RWPE2 (cell line): ENCODE measurements at places on chromosomes 1 and 21.

GRCh38 chr1:87155648-87156047 lies 173.0 kb upstream of the LMO4 start:
- no peak for DNase-seq

- DNase-seq = peak; percentile 95
Measured at GRCh38 chr1:12618965-12619791, 1.2 kb upstream of the DHRS3 start.

DNA sequence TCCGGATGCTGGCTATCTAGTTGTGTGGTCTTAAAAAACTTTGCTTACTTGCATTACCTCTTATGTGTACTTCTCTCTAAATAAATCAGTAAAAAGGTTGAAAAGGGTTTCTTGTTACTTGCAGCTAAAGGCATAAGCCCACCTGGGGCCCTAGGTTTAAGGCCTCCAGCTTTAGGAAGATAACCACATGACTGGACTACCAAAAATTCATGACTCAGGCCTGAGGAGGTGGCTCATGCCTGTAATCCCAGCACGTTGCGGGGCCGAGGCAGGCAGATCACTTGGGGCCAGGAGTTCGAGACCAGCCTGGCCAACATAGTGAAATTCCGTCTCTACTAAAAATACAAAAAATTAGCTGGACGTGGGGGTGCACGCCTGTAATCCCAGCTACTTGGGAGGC lies 142.9 kb downstream of the APP start:
- DNase-seq = no peak

- DNase-seq = no peak
Measured at GRCh38 chr1:167404161-167404888, 114.0 kb downstream of the CD247 start.

- peak; percentile 73 for DNase-seq
Measured at GRCh38 chr1:68232289-68233148, at the start of gene WLS. WLS (minus strand) TSS chr1:68232523; CDS start chr1:68232299, 224 bp downstream.

DNA sequence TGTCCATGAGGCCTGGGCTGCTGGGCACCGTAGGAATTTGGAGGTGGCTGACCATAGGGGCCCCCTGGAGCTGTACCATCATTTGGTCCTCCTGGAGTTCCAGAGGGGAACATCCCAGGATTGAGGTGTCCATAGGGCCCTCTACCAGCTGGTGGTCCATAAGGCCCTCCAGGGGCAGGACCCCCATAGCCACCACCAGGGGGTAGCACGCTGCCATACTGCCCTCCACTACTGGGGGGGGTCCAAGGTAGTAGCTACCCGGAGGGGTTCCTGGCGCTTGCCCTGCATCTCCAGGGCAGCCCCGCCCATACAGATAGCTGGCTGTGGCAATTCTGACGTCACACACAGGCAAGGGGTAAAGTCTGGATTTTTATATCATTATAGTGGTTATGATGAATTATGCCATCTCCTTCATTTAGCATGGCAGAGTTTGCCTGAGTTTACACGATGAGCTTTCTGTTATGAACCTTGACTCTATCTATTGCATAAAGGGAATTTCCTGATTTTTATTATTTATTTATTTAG lies 13.2 kb downstream of the MDM4 start:
- no peak for DNase-seq

- no peak for DNase-seq
Measured at GRCh38 chr1:225772323-225772768, 5.3 kb upstream of the SRP9 start.

DNA sequence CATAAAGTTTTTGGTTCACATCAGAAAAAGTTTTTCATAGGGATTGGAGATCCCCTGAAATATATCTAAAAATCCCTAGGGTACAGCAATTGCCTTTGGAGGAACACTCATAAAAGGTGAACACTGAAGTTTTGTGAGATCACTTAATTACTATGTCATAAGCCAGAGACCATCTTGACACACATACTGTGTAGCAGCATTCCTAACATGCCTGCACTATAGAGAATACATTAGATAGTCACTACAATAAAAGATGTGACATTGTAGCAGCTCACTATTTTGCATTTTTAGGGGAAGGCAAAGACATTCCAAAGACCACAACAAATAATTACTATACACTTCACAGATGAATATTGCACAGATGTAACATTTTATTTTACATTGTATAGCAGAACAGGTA lies 779.9 kb downstream of the KCNT2 start:
- DNase-seq = no peak

- DNase-seq = no peak
Measured at GRCh38 chr1:155226910-155227260, 18.4 kb downstream of the MTX1 start.

- DNase-seq = no peak
Measured at GRCh38 chr1:145887631-145888030, 2.0 kb upstream of the ANKRD35 start.

DNA sequence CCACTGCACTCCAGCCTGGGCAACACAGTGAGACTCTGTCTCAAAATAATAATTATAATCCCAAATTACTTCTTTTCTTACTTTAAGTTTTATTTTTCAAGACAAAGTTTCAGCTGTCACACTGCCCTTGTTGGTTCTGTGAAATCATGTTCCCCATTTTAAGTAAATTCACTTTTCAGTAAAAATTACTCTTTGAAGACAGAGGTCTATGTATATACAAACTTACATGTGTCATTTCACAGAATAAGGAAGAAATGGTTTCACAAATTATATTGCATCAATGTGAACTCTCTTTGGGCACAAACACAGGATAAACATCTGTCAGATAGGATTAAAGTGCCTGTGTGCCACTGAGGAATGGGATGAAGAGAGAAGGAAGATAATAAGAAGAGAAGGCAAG lies 33.1 kb upstream of the ETS2 start:
- no peak for DNase-seq

GRCh38 chr1:9071554-9072235 lies 2.3 kb upstream of the SLC2A5 start:
- no peak for DNase-seq

- no peak for DNase-seq
Measured at GRCh38 chr1:30756545-30757351, 826 bp downstream of the LAPTM5 start.

DNA sequence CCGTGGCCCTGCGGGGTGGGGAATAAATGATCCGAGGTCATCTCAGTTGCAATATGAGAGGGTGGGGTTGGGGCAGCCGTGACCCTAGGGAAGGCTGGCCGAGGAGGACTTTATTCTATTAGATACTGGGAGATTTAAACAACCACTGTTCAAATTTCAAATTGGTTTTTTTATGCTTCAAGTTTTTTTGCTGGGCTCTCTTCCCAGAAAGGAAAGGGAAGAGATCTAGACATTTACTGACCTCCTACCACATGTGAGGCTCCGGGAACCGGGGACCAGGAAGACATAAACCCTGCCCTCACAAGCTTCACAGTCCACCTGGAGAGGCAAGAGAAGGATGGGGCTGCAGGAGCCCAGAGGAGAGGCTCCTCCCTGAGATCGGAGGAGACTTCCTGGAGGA lies 207.3 kb downstream of the FOXD2 start:
- DNase-seq = no peak

DNA sequence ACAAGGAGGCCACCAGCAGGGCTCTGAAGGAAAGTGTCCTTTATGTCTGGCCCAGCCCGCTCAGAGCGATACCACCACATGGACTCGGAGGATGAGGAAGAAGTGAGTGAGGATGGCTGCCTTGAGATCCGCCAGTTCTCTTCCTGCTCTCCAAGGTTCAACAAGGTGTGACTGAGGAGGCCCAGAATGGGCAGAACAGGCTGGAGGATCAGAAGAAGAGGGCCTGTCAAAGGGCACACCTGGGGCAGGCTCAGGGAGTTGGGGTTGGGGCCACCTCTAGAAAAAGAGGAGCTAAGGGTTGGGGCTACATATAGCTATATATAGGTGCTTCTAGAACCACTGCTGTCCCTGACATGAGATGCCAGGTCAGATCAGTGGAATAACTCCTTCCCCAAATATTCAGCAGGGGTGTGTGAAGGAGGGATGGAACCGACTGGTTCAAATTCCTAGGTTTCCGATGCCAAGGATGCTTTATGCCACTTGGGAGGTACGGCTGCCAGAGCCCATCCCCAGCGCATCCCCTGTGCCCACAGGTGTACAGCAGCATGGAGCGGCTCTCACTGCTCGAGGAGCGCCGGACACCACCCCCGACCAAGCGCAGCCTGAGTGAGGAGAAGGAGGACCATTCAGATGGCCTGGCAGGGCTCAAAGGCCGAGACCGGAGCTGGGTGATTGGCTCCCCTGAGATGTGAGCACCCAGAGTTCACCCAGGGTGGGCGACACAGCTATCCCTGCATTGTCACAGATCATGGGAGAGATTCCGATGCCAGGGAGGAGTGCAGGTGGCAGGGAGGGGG lies 102.2 kb downstream of the PIK3R3 start:
- DNase-seq = no peak

DNA sequence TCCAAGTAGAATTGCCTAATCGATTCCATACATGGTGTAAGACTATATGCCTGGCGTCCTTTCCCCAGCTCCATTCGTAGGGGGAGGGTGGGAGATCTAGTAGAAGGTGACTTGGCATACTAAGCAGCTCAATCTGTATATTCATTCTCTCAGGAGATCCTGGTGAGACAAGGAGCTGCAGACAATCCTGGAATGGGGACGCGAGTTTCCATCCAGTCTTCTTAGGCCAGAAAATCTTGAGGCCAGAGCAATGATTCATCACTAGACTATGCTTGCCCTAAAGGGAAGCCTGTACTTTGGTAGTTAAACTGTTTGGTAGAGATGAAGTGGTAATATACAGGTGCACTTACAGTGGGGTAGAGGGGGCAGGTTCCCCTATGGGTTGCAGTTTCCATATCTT lies 468.7 kb downstream of the ADGRL2 start:
- DNase-seq = no peak

DNA sequence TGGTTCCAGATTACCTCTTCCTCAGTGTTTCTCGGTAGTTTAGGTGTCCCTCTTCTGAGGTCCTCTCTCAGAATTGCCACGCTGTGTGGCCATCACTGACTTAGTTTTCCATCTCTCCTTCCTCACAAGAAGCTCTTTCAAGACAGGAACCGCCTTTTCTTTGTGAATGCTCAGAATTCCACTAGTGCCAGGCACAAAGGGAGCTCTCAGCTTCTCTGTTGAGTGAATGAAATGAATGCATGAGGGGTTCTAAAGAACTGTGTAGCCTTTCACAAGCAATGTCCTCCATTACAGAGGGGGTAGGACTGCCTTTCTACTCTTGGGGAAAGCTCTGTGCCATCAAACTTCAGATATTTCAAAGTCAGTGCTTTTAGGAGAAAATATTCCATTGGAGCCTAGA lies 546.8 kb downstream of the RWDD3 start:
- no peak for DNase-seq

- DNase-seq = no peak
Measured at GRCh38 chr1:43108080-43108479, 64.0 kb downstream of the EBNA1BP2 start.

DNA sequence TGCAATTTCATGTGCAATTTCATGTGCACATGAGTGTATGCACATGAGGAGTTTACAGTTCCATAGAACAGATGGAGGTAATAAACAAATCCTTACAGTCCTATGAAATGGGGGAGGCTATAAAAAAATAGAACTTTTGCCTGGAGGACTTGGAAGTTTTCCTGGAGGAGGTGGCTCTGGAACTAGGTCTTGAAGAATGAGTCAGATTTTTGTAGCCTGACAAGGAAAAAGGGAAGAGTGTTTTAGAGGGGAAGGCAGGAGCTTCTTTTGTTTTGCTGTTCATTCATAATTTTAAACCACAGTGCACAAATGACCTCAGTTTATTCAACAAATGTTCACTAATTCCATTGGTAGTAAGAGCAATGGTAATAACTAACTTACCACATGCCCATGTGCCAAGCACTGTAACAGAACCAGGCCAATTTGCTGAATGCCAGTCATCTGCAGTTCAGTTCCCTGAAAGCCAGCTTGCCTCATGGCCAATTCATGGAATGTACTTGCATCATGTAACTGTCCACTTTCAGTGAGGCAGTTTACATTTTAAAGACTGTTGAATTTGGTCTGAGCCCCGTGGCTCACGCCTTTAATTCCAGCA lies 2.7 kb downstream of the DIO1 start:
- no peak for DNase-seq

GRCh38 chr1:202011994-202012393 lies 1.6 kb downstream of the ELF3 start:
- DNase-seq = no peak

DNA sequence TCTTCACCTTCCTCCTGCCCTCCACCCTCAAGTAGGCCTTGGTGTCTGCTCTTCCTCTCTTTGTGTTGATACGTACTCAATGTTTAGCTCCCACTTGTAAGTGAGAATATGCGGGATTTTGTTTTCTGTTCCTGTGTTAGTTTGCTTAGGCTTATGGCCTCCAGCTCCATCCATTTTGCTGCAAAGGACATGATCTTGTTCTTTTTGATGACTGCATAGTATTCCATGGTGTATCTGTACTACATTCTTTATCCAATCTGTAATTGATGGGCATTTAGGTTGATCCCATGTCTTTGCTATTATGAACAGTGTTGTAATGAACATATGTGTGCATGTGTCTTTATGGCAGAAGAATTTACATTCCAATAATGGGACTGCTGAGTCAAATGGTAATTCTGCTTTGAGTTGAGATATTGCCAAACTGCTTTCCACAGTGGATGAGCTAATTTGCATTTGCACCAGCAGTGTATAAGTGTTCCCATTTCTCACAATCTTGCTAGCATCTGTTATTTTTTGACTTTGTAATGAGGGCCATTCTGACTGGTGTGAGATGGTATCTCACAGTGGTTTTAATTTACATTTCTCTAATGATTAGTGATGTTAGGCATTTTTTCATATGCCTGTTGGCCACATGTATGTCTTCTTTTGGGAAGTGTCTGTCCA lies 272.7 kb downstream of the SDCCAG8 start:
- DNase-seq = no peak

- no peak for DNase-seq
Measured at GRCh38 chr1:161226320-161226711, 456 bp downstream of the TOMM40L start.

- no peak for DNase-seq
Measured at GRCh38 chr1:93501399-93501798, 53.5 kb downstream of the FNBP1L start.

DNA sequence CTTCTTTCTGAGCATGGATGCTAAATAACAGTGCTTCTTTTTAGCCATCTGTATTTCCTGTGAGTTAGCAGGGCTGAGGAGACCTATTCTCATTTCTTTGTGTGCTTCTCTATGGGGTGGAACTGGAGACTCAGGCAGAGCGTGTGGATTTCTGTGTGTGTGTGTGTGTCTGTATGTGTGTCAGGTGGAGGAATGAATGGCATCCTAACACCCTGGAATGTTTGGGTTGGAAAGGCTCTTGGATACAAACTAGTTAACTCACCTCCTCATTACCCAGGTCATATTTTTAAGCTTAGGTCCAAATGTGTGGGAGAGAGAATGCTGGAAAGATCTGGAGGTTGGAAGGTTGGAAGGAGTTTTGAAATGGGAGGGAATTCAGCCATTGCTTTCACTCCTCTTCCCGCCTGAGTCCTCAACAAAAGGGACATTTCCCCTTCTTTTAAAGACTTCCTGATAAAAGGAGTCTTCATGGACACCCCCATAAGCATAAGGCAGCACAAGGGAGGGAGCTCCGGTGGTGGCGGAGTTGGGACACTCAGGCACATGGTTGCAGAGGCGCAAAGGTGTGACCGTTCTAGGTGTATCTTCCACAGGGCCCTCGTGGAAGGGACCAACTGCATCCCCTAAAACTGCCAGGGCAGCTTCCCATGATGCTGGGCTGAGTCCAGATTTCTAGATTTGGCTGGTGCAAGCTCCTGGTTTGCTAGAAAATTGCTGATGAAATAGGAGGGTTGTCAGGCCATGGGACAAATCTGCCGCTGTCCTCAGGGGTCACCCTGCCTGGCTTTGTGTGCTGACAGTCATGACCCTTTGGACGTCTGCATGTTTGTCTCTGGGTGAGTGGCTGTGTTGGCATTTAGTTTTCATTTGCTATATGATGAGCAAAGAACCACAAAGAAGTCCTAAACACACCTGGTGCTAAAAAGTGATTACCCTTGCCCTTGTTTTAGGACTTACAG lies 37.6 kb downstream of the MTARC1 start:
- no peak for DNase-seq
